AG04450 (cell line): ENCODE measurements at places on chromosomes 11 and 22. TPM values are rescaled to one million over a fixed set of nuclear protein-coding genes. Genes with fewer than 3 reads are reported as not detected.

GRCh38 chr11:85277693-85278092 lies 349.5 kb downstream of the DLG2 start:
- DNase-seq = no peak

- no peak for DNase-seq
These were observed 15.8 kb downstream of the SHISA8 start for GRCh38 chr22:41899110-41899509.

GRCh38 chr11:47466201-47466600 lies 17.3 kb upstream of the RAPSN start:
- no peak for DNase-seq

GRCh38 chr22:35102663-35103062 lies 36.7 kb downstream of the ISX start:
- DNase-seq = no peak

GRCh38 chr22:27676545-27677213 lies 124.9 kb downstream of the MN1 start:
- DNase-seq = no peak

DNA sequence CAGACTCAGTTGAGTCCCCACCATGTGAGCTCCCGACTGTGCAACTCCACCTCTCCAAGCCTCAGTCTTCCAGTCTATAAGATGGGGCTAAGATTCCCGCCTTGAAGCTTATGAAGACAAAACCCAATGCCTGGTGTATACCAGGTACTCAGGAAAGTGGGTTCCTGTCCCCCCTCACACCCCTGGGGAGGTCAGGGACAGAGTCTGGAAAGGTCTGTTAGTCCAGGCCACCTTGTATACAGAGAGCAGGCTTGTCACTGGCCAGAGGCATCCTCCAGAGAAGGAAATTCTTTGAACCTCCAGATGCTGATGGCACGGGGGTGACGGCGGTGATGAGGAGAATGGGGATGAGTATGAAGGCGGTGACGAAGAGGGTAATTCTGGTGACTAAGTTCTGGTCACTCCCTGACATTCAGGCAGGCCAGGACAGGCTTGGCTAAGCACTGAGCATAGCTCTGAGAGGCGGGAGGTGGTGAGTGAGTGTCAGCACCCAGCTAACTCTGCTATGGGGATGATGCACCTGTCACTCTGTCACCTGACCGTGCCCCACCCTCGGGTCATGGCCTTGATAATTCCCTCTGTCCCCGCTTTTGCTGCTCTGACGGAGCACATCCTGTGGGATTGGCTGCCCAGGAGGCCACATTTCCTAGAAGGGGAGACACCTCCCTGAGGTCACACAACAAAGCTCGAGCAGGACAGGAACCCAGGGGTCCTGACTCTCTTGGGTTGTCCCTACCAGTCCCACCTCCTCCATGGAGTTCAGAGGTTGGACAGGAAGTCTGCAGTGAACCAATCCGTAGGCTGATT lies 30.9 kb upstream of the CSNK1E start:
- no peak for DNase-seq

DNA sequence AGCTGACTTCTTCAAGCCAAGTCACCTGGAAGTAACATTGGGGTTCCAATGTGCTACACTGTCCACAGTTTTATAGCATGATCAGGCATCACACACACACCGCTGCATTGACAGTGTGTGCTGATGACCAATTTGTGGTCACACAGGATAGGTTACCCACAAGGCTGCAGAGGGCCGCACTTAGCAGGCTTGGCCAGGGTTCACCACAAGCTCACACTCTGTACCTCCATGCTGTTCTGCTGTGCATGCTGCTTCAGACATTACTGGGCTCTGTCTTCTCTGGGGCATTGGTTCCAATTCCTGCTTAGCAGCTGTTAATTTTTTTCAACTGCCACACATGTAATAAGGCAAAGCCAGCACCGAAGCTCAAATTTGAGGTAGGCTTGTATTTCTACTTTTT lies 11.0 kb upstream of the NRIP3 start:
- DNase-seq = no peak

DNA sequence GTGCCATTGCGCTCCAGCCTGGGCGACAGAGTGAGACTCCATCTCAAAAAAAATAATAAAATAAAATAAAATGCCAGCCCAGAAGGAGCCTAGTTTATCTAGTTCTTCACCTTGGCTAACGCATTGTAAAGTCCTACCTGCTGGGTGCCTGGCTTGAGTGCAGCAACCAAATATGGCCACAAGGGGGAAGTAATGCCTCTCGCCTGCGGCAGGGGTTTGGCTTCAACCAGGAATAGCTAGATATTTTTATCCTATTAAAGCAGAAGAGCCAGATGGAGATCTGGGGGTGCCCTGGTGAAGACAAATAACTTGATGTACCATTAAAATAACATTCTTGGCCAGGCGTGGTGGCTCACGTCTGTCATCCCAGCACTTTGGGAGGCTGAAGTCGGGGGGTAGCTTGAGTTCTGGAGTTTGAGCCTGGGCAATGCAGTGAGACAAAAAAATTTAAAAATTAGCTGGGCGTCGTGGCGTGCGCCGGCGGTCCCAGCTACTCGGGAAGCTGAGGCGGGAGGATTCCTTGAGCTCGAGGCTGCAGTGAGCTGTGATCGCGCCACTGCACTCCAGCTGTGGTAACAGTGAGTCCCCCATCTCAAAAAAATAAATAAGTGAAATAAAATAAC lies 20.6 kb upstream of the PLEKHB1 start:
- DNase-seq = peak; percentile 23

DNA sequence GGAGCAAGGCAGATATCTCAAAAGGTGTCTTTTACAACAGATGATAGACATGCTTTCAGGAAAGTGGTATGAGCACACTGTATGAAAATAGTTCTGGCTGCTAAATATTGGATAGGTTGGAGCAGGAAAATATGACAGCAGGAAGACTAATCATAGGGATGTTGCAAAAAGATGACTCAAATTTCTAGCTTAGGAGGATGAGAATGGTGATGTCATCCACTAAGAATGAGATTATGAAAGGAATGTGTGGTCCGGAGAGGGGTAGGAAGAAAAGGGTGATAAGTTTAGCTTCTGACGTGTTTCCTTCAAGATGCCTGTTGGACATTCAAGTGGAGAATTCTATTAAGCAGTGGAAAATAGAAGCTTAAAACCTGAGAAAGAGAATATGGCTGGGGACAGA lies 46.4 kb downstream of the RCN1 start:
- peak; percentile 89 for DNase-seq

DNA sequence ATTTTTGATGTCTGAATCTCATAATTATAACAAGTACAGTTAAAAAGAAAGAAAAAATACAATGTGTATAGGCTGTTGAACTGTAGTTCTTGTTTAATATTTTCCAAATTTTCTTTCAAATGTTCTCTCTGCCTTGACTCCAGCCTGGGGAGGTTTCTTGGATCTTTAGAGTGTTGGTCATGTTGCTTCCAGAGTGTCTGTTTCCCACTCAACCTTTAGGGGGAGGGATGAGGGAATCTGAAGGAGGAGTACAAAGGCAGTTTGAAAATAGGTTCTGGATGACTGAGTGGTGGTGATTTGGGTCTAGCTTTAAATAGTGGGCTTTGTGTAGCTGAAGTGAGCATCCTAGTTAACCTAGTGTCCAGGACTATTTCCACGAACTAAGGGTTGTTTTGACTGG lies 2.0 kb downstream of the CTNND1 start:
- no peak for DNase-seq

DNA sequence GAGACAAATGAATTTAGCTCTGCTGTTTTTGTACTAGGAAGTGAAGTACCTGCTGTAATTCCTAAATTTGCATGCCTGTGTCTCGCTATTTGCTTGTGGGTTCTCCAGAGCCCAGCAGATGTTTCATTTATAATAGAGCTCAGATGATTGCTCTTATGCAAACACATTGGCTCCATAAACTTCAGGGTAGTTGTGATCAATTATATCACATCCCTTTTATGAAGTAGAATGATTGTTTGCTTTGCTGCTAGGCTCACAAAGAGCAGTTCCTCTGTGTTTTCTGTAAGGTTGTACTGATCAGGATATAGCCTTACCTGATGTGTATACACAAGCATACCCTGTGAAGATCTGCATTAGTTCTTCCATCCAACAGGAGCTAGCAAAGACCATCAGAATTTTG lies 64.1 kb downstream of the C11orf87 start:
- DNase-seq = no peak

- no peak for DNase-seq
These were observed 61.9 kb downstream of the EHF start for GRCh38 chr11:34682825-34683224.

DNA sequence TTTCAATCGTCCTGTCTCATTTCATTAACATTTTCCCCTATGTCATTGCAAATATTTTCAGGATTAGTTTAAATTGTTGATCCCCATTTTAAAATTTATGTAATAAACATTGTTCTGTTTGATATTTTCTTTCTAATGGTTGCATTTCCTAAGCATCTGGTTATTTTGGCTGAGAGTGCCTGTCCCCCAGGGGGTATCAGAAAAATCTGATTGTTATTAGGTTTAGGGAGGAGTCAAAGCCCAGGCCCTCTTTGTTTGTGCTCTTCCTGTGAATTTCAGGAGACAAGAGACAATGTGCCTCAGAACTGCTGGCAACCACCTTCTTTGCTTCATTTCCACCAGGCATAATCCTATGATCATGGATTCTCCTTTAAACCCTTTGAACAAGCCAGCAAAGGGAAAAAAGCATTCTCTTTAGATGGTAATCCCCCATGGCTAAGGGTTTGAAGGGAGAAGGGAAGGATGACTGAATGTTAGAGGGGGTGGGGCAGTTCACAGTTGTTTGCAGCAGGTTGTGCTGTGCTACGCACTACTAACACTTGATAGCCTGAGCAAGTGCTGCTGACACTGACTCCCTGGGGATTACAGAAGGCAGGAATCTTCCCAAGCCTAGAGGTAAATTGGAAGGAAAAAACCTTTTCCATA lies 462.4 kb upstream of the LRRC4C start:
- no peak for DNase-seq

DNA sequence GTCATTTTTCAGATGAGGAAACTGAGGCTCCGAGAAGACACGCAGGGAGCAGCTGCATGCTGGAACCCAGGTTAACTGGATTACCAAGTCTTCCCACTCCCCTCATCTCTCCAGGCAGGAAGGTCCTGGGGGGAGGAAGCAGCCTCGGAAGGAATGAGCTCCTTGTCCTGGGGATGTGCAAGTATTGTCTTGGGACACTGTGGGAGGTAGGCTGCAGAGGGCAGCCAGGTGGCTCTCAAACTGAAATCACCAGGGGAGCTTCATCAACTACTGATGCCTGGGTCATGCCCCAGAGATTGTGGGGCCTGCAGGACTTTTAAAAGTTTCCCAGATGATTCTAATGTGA lies 7.6 kb downstream of the GDPD5 start:
- no peak for DNase-seq

DNA sequence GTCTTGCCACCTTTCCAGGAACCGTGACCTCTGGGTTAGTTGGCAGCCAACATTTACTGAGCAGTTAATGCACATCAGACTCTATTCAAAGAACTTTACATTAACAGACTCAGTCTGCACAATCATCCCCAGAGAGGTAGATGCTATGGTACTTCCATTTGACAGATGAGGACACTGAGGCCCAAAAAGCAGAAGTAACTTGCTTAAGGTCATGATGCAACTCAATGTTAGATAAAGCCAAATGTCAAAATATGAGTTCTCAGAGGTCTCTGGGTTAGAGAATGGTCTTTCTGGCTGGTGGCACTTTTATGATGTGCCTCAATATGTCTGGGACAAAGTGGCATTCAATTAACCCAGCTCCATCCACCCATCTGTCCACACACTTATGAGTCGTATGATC lies 450.0 kb downstream of the MIAT start:
- no peak for DNase-seq

DNA sequence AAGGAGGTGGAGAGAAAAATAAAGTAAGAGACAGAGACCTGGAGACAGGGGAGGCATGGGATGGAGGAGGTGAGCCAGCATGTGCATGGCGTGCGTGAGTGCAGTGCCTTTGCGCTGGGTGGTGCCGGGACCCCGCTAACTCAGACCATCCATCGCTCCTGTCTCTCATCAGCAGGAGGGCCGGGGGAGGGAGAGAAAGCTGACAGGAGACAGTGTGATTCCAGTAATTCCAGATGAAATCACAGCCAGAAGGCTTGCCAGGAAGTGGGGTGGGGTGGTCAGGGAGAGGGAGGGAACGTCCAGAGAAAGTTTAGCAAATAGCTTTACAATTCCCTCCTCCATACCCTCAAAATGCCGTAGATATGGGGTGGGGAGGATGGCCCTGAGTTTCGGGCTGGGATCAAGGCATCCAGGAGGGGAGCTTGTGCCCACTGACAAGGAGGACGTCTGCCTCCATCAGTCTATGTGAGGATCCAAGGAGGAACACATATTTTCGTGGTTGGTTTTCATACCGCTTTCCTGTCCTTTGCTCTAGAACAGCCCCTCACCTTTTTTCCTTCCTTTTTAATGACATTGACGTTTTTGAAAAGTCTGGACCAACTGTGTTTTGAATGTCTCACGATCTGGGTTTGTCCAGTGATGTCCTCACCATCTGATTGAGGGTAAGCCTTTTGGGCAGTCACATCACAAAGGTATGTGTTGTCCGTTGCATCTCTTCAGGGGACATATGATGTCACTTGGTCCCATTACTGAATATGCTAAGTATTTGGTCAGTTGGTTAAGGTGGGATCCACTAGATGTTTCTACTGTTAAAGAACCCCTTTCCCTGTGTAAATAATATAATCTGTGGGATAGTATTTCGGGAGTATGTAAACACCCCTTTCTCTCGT lies 567.3 kb downstream of the MIAT start:
- no peak for DNase-seq

DNA sequence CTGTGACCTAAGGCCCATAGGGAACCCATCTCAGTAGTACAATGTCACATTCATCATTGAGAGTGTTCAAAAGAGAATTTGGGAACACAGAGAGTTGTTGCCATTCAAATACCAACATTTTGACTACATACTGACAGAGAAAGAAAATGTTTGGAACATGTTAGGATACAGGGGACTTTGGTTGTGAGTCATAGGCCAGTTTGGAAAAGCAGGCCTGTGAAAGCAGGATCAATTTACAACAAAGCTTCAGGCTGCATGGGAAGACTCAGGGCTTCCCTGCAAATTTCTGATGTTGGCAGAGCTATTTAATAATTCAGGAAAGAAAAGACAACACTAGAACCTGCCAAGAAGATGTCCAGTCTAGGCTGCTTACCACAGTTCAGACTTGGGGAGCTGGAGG lies 374 bp downstream of the NLRP10 start:
- peak; percentile 59 for DNase-seq

GRCh38 chr22:42369250-42370041 lies 62.8 kb downstream of the NFAM1 start:
- DNase-seq = peak; percentile 73

- no peak for DNase-seq
These were observed 364.6 kb downstream of the AASDHPPT start for GRCh38 chr11:106442032-106442431.

DNA sequence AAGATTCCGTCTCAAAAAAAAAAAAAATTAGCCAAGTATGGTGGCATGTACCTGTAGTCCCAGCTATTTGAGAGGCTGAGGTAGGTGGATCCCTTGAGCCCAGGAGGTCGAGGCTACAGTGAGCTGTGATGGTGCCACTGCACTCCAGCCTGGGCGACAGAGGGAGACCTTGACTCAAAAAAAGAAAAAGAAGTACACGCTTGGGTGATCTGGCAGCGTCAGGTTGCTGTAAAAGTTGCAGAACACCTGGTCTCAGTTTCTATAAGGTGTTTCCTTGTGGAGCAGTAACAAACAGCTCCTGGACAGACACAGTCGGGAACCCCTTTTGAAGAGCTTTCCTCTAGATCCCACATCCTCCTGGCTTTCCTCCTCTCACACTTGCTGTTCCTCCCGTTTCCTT lies 45.8 kb downstream of the SCGB1A1 start:
- DNase-seq = no peak

GRCh38 chr11:129143335-129143734 lies 48.8 kb downstream of the ARHGAP32 start:
- peak; percentile 93 for DNase-seq

NOX4 gene
- polyA plus RNA-seq = 3.9 and 5.1 TPM in 2 replicates

NXPE1 gene
- polyA plus RNA-seq = not detected in 2 replicates

BCO2 gene
- polyA plus RNA-seq = 0.94 and 1.3 TPM in 2 replicates

MUC5AC gene
- polyA plus RNA-seq = under 0.01 and 0.01 TPM in 2 replicates

SULT4A1 gene
- 0.07 and 0.14 TPM in 2 replicates for polyA plus RNA-seq

GGT5 gene
- polyA plus RNA-seq = 4.4 TPM in 2 replicates
